ENCODE measurements at places on chromosomes 1 and 21. TPM values are rescaled to one million over a fixed set of nuclear protein-coding genes. Genes with fewer than 3 reads are reported as not detected.
A peak's percentile ranks its signal among the peaks of the same experiment; 100 is the strongest.

Gene SYNJ1
- polyA plus RNA-seq = 4.2 TPM

- DNase-seq = no peak
These were observed 11.4 kb downstream of the UBASH3A start for GRCh38 chr21:42414928-42415769.

Gene TMPRSS15
- 0.88 TPM for polyA plus RNA-seq

Gene TDRD5
- polyA plus RNA-seq = not detected

- DNase-seq = no peak
These were observed 181.2 kb upstream of the ESRRG start for GRCh38 chr1:216904471-216904870.

DNA sequence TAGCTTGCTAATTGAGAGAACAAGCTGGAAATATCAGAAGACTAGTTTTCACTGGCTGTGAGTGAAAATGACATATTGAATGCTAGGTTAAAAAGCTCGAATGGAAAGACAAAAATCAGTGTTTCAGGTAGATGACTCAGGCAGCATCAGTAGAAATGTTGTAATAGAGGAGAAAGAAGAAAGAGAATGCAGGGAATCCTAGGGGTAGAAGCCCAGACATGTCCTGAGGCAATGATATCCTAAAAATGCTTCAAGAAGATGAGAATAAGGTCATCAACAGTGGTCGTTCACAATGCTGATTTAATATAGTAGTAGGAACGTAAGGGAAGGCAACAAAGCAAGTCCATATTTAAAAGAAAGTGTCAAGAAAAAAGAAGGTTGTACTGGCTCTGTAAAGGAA, 96.7 kb upstream of the HP1BP3 start:
- DNase-seq = no peak

Gene ADGRB2
- polyA plus RNA-seq = 16.4 TPM

DNA sequence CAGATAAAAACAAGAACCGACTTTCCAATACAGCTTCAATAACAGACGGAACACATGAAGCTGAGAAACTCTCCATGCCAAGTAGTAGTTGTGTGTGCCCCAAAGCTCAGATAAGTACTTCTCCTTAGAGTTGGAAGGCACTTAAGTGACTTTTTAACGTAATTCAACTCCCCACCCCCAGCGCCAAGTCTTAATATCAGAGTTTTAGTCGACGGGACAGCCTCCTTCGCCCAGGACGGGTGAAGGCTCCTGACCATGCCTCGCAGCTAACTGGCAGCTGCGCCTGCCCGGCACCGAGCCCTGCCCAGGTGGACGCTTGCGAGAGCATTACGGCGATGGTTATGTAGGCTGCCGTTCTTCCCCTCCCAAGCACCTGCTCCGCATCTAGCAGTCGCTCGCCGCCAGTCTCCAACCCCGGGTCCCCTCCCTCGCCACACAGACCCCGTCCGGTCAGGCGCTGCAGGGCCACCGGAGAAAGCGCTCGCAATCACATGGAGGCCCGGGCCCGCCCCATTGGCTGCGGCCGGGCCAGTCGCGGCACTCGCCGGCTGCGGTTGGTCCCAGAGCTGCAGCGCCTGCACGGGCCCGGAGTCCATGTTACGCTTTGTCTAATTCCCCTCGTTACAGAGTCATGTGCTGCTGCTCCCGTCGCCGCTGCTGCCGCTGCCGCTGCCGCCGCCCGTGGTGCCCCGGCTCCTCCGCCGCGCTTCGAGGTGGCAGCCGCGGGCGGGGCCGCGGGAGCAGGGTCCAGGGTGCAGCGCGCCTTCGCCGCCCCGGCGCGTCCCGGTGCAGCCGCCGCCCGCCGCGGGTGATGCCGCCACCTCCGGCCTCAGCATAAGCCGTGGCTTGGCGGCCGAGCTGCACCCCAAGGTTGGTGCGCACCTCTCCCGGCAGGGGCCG, at the start of gene LRRC8D:
LRRC8D (plus strand) TSS at position 611 of the 900 bp plus-strand sequence. CDS start 112,037 bp downstream, outside the sequence.
- peak; percentile 90 for DNase-seq

GRCh38 chr21:23374155-23374554, 2233.1 kb downstream of the MRPL39 start:
- DNase-seq = no peak

Gene AMIGO1
- 16.9 TPM for polyA plus RNA-seq

GRCh38 chr1:25559031-25559430, 15.6 kb downstream of the LDLRAP1 start:
- no peak for DNase-seq

Gene FALEC
- polyA plus RNA-seq = not detected

- DNase-seq = peak; percentile 83
These were observed 92.3 kb upstream of the NFIA start for GRCh38 chr1:60989749-60990713.

Gene IGSF8
- 13.6 TPM for polyA plus RNA-seq

GRCh38 chr1:151143986-151144385, 2.4 kb downstream of the SEMA6C start:
- no peak for DNase-seq

Gene GJA8
- not detected for polyA plus RNA-seq

GRCh38 chr1:68213843-68214242, 18.5 kb downstream of the WLS start:
- peak; percentile 59 for DNase-seq

Gene SPRR3
- not detected for polyA plus RNA-seq

Gene TRIM46
- polyA plus RNA-seq = 0.83 TPM

GRCh38 chr1:200861937-200862647, 10.7 kb upstream of the GPR25 start:
- DNase-seq = no peak

DNA sequence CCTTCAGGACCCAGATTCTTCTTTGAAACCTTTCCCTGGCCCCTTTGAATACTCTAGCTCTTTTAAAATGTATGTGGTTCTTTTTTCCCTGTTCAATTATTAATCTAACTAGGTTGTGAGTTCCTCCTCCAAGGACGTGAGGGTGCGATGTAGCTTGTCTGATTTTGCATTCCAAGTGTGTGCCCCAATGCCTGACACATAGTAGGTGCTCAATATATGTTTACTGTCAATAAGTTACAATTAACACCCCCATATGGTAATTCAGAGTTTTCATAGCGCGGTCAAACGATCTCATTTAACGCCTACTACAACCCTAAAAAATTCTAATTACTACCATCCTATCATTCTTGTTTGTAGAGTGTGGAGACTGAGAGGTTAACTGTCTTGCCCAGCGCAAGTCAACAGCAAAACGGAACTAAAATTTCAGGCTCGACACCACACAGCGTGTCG, 482 bp upstream of the MTR start:
- DNase-seq = no peak

GRCh38 chr1:225567789-225568188, 85.1 kb downstream of the ENAH start:
- DNase-seq = no peak

DNA sequence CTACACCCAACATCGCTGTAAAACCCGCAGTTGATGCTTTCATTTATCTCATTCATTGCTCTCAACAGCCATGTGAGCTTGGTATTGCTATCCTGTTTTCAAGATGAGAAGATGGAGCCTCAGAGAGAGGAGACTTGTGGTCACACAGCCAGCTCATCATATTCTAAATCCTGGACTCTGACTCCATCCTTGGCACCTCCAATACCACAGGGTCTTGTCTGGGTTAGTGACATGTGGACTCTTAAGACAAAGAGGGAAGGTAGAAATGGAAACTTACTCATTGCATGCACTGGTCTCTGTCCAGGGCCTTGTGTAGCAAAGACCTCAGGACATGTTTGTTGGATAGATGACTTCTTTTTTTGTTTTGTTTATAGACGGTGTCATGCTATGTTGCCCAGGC, 7.0 kb upstream of the RNF19B start:
- no peak for DNase-seq

Gene PAPPA2
- polyA plus RNA-seq = 0.25 TPM

Gene RSPH1
- 0.50 TPM for polyA plus RNA-seq

DNA sequence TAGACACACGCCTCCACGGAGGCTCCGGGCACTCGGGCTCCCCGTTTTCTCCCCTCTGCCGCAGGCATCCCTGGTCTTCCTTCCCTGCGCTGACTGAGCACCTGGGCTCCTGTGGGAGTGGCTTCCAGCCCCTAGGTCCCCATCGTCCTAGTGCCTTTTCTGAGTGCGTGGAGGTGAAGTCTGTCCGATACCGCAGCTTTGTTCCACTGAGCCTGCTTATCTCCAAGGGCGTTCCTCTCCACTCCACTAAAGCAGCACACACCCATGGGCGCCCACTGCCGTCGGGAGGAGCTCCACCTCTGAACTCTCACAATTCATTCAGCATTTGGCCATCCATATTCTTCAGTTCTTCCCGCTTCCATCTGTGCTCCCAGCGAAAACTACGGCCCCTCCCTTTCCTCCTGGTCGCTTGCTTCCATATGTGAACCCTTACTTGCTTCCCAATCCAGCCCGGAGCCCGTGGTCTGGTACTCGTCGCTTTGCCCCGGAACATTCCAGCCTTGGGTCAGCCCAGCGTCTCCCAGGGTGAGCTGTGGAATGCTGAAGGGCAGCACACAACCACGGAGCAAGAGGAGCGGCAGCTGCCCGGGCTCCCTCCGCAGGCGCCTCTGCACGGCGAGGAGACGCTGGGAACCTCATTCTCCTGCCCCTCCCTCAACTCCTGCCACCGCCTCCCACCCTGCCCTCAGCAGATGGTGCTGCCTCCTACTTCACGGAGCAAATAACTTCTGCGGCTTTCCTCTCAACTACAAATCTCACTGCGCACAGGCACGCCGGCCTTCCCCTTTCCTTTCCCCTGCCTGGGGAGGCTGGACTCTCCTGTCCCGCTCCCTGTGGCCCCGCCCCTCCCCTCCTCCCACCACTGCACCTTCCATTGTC, 27.5 kb downstream of the ATP8B2 start:
- DNase-seq = peak; percentile 67

DNA sequence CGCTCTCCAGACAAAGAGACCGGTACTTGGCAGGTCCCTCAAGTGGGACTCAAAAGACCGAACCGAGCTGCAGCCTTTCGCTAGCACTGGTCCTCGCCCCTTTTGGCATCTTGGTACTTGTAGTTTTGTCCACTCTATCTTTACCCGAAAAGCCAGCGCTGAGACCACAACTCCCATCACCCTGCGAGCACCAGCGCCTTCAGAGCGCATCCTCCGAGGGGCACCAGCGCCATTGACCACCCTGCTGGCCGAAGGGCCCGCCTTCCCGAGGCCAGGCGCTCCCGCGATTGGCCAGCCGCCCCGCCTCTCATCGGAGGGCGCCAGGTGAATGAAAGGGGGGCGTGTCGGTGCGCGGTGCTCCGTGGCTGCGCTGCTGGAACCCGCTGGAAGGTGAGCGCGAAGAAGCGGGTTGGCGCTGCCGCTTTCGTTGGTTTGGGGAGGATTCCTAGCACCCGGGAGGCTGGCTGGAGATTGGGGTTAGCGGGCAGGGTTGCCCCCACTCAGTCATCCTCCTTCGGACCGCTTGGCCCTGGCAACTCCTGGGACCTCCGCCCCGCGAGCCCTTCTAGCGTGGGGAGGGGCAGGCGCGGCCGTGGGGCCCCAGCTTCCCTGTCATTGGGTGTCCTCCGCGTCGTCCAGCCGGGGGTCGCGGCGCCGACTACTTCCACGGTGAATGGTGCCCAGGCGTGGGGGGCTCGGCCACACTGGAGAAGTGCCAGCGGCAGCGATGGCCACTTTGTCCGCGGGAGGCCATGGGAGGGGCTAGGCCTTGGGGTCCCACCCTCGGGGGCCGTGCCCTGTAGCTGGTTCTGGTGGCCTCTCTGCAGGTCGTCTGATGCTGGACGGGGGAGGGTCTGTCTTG, at the start of gene ZBTB8B:
ZBTB8B (plus strand) TSS at position 357 of the 862 bp plus-strand sequence. CDS start 5,553 bp downstream, outside the sequence.
- peak; percentile 87 for DNase-seq

Gene RGS16
- 12.5 TPM for polyA plus RNA-seq

Gene MTMR11
- 17.9 TPM for polyA plus RNA-seq

GRCh38 chr1:176391621-176392020, 71.4 kb upstream of the PAPPA2 start:
- DNase-seq = no peak

Gene PRAMEF12
- not detected for polyA plus RNA-seq

- peak; percentile 69 for DNase-seq
These were observed 2.1 kb downstream of the MYBPH start for GRCh38 chr1:203173566-203173965.

DNA sequence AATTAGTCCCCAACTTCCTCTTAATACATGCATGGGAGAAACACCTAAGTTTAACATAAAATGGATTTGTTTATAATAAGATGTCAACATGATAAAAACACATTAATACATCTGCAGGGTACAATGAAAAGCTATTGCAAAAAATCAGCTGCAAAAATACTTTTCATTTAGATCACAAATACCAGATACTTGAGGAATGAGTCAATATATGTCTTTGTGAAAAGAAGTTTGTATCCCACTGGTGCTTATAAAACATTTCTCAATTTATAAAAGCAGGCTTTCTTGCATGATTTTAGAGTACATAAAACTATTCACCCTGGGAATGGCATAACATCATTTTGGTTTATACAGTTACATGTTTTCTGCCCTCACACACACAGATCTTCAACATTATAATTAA, 18.6 kb upstream of the PRKAA2 start:
- no peak for DNase-seq

- DNase-seq = no peak
These were observed 190.5 kb upstream of the C1orf174 start for GRCh38 chr1:4090556-4090955.

GRCh38 chr1:199173356-199173755, 534.5 kb downstream of the PTPRC start:
- no peak for DNase-seq

DNA sequence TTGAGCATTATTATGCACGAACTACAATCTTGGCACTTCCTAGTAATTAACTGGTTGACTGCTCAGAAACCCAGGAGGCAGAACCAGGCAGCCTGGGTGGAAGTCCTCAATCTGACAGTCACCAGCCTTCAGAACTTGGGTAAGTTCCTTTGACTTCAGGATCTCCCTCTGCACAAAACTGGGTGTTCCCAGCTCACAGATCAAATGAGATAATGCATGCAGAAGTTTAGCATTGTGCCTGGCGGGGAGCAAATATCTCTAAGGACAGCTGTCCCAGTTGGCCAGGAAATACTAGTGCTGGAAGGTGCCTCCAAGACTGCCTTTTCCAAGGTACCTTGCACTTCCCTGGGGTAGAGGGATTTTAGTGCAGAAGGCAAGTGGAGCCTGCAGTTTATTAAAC, 294.8 kb downstream of the PCP4 start:
- DNase-seq = no peak

GRCh38 chr1:155967341-155968050, 10.9 kb downstream of the ARHGEF2 start:
- DNase-seq = no peak

- no peak for DNase-seq
These were observed 23.6 kb upstream of the LY9 start for GRCh38 chr1:160772331-160772730.

Gene COQ8A
- polyA plus RNA-seq = 74.5 TPM

- DNase-seq = no peak
These were observed 687 bp upstream of the ERI3 start for GRCh38 chr1:44355582-44356305.

Gene ILDR2
- polyA plus RNA-seq = 1.9 TPM

Gene HOOK1
- 1.6 TPM for polyA plus RNA-seq

DNA sequence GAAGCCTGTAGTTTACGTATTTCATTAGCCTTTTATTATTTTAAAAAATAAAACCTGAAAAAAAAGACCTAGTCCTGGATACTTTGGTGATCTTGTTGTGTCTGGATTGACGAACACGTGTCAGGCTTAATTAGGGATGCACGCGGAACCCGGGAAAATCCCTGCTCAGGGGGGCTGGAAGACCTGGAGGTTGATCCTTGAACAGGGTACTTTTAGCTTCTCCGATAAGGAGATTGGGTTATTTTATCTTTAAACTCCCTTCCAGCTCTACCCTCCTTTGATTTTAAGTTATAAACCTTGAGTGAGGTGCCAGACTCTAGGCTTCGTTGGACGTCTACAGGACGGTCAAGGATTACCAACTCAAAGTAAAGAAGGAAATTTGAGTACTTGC, 552 bp upstream of the ZNF691 start:
- DNase-seq = no peak

All from muscle of back (tissue), 13 donors.